HCT116 (cell line): ENCODE measurements at places on chromosomes 5 and 9. TPM values are rescaled to one million over a fixed set of nuclear protein-coding genes. Genes with fewer than 3 reads are reported as not detected.

The FGF1 gene
- not detected for total RNA-seq

The AMACR gene
- 4.3 TPM for total RNA-seq

The UGT3A1 gene
- not detected for total RNA-seq

The CDKN2B-AS1 gene
- total RNA-seq = 1.7 TPM

The FRRS1L gene
- not detected for total RNA-seq

The SPATA31A3 gene
- total RNA-seq = not detected

DNA sequence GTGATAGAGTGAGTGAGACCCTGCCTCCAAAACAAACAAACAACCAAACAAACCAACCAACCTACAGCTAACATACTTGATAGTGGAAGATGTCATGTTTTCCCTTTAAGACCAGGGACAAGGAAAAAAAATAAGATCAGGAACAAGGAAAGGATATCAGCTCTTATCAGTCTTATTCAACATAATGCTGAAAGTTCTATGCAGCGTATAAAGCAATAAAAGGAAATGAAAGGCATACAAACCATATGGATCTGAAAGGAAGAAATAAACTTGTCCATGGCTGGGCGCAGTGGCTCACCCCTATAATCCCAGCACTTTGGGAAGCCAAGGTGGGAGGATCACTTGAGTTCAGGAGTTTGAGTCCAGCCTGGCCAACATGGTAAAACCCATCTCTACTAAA lies 23.5 kb upstream of the SPIN1 start:
- no peak for DNase-seq

GRCh38 chr5:68823301-68823700 lies 270.5 kb upstream of the SLC30A5 start:
- no peak for DNase-seq

- no peak for DNase-seq
These were observed 70.6 kb downstream of the TENT4A start for GRCh38 chr5:6783787-6784186.

DNA sequence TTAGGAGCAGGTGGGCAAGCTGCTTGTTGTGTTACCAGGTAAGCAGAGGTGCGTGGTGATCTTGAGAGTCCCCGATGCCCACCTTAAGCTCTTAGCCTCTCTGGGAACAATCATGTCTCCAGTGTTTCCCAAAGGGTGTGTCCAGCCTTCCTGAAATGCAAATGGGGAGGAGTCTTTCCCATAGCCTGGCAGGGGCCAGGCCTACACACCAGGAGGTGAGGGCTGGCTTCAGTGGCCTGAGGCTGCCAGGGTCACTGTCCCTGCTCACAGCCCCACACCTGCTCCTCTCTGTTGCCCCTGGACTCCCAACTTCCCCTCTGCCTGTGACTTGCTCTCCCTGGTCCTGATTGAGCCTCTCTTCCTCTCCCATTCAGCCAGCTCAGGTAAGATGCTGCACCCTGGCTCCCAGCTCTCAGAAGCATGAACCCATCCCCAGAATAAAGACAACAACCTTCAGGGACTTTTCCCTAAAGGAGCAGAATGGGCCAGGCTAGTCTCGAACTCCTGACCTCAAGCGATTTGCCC lies 65.7 kb upstream of the PHYKPL start:
- no peak for DNase-seq

DNA sequence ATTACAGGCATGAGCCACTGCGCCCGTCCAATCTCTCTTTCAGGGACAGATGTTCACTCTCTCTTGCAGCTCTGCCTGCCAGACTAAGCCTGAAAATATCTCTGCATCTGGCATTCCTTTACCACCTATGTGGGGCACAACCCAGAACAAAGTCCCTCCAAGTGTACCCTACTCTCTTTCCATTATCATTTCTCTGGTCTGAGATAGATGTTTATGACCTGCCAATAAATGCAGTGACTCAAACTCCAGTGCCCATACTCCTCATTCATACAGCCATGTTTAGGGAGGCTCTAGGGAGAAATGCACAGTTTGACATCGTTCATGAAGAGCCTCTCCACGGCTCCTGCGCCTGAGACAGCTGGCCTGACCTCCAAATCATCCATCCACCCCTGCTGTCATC lies at the start of gene BTNL3:
BTNL3 (plus strand) TSS at position 255 of the 400 bp plus-strand sequence. CDS start 183 bp downstream, outside the sequence.
- no peak for DNase-seq
